CD4-positive, alpha-beta T cell treated with Interleukin-17A for 4 hours (primary cell): ENCODE measurements at places on chromosomes 5 and 9.

DNA sequence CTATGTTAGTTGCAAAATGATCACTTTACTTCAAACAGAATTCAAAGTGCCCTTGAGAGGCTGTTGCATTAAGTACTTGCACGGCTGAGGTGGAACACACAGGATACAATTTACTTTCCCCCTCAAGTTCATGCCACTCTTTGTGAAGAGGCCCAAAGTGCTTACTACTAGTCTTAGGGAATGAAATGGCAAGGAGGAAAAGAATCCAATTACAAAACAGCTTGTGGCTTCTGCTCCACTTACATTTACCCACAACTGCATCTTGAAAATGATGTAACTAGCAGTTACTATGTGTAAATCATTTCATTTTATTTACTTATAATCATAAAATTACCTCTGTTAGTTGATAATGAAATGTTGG, 14.6 kb downstream of the FOXD1 start:
- no peak for DNase-seq

DNA sequence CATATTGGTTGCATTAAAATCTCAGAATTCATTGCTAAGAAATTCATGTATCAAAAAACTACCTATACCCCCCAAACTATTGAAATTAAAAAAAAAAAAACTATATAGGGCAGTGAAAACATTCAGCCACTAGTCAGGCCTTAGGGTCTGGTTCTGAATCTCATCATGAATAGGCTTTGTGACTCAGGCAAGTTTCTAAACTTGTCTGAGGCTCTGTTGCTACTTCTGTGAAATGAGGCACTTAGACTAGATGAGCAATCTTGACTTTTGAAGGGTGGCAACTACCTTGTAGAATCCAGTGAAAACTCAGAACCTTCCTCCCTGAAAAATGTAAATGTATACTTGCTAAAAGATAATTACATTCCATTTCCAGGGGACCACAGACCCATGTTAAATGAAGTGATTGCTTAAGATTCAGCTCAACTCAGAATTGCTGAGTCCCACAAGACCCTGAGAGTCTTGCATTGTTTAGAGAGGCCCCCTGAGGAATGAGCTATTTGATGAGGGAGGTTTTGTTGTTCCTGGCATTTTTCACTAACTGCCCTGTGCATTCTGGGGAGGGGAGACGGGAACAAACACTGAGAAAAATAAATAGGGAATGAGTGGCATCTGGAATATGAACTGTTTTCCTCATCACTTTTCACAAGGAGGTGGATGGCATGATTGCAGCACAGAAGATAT, 29.5 kb downstream of the RAI14 start:
- no peak for DNase-seq

GRCh38 chr9:115601434-115601833, 483.5 kb upstream of the TNC start:
- DNase-seq: no peak

GRCh38 chr5:52743970-52744369, 43.7 kb upstream of the ITGA1 start:
- DNase-seq: peak; percentile 63

DNA sequence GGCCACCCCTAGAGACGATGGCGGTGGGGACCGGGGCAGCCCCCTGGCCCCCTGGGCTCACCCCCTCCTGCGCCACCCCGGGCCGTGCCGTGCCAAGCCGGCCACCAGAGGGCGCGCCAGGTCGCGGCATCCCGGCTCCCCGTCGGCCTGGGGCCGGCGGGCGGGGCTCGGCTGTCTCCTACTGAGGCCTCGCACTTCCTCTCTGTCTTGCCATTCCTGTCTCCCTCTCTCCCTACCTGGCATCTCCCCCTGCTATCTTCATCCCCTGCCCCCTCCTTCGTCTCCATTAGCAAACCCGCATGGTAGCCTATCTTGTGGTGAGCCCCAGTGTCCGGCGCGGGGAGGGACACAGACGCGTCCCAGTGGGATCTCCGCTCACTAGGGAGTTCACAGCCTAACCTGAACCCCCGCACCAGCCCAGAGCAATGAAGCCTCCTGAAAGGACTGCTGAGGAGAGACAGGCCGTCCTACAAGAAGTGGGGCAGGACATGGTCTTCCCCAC, 29.8 kb upstream of the FABP6 start:
- peak; percentile 79 for DNase-seq

DNA sequence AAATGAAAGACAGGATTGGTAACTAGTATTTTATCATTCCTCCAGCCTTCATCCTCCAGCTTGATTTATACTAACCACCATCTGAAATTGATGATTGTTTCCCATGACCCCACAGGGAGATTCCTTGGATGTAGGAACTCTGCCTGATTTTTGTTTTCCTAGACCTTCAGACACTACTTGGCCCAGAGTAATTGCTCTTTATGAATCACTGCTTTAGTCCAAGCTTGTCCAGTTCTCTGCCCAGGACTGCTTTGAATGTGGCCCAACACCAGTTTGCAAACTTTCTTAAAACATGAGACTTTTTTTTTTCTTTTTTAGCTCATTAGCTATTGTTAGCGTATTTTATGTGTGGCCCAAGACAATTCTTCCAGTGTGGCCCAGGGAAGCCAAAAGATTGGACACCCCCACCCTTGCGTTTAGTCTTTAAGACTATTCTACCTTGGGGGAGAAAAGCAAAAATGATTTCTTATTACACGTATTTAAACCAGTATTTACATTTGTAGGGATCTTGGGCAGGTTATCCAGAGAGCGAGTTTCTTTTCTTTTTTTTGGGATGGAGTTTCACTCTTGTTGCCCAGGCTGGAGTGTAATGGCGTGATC, 18.4 kb downstream of the BASP1 start:
- no peak for DNase-seq

DNA sequence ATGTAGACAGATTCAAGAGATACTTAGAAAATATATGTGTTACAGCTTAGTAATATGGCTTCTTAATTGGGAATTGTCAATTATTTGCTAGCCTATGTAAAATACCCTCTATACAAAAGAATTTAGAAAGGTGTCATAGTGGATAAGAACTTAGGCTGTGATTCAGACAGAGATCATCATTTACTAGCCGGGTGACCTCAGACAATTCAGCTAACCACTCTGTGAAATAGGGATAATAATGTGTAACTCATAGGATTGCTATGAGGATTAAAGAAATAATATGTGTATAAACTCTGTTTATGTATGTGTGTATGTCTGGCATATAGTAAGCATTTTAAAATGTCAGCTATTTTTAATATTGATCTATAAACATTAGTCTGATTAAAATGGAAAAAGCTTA, 5.9 kb upstream of the LARS1 start:
- no peak for DNase-seq

GRCh38 chr9:33524306-33524947, 376 bp downstream of the ANKRD18B start:
- DNase-seq: peak; percentile 10

- DNase-seq: no peak
Observed at GRCh38 chr9:113641100-113641885, 177.8 kb downstream of the RGS3 start.

- DNase-seq: no peak
Observed at GRCh38 chr5:80057921-80058320, 22.8 kb downstream of the THBS4 start.

DNA sequence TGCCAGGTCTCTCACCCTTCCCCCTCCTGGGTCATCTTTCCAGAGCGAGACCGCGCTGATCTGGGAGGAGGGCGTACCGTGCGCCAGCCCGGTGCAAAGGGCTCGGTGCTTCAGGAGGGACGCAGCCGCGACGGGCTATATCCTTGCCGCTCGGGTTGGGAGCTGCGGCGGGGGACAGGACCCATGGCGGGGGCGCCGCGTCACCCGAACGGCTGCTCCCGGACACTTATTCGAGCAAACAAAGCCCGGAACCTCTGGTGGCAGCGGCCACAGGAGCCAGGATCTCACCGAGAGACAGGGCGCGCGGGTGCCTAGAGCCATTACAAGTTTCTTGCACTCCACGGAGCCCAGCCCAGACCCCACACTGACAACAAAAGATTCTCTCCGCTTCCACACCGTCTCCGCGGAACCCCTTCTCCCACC, 1.3 kb downstream of the SEMA6A start:
- DNase-seq: no peak

DNA sequence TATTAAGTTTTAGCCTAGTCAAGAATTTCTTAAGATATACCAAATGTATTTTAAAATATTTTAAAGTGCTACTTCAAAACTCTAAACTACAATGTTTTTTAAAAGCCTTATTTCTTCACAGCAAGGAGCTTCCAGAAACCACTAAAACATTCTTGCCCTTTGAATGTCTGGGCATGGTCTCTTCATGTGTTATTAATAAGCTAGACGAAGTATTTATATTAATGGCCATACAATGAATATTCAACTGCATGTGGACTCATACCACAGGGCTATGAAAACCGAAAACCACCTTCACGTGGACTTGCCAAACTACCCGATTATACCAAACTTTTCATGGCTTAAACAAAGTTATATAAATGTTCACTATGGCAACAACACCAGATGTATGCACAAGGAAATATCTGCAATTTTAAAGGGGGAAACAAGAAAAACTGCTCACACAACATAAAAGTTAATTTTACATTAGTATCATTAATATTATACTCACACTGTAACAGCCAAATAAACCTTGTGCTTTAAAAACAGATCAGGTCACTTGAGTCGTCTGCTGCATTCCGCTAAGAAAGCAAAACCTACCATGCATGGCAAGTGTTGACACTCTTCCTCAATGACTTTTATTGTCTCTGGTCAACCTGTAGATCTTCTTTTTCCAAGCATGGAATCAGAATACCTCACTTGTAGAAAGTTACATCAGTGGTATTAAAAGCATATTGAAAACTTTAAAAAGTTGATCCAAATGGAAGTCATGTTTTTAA, 246.3 kb downstream of the BNC2 start:
- DNase-seq: no peak

- no peak for DNase-seq
Observed at GRCh38 chr5:114448481-114448880, 86.6 kb downstream of the KCNN2 start.

DNA sequence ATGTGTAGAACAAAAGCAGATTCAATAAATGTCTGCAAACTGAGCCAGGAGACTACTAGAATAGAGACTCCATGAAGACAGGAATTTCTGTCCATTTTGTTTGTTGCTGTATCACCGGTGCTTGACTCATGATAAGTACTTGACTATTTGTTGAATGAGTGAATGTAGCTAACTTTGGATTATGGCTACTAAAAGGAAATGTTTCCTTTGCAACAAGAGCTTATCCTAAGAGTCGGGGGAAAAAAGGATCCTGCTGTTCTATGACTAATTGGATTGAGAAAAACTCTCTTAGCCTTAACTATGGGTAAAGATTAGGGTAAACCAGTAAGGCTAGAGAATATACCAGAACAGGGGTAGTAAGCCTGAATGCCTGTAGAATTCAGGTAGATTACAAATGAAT, 3.5 kb downstream of the PAIP1 start:
- DNase-seq: no peak

- DNase-seq: no peak
Observed at GRCh38 chr5:42302186-42302585, 121.1 kb upstream of the GHR start.

- no peak for DNase-seq
Observed at GRCh38 chr5:107269256-107269655, 401.5 kb downstream of the EFNA5 start.

DNA sequence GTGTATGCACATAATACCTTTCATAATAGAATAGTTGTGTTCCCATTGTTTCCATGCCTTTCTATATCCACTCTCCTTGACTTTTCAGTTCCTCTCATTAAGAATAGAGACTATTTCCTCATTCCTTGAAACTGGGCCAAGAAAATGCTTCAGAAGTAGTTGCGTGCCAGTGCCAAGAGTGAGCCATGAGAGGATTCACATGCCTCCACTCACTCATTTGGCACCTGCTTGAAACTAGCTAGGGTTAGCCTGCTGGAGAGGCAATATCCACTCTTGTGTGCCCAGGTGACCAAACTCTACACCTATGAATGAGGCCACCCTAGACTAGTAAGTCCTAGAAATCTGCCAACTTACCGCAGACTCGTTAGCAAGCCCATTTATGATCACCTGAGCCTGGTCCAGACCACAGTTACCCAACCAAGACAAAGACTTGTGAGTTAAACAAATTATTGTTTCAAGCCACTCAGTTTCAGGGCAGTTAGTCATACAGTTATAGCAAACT, 276.3 kb downstream of the EPB41L4A start:
- DNase-seq: no peak

GRCh38 chr9:99628849-99629620, 192.7 kb upstream of the NR4A3 start:
- no peak for DNase-seq

DNA sequence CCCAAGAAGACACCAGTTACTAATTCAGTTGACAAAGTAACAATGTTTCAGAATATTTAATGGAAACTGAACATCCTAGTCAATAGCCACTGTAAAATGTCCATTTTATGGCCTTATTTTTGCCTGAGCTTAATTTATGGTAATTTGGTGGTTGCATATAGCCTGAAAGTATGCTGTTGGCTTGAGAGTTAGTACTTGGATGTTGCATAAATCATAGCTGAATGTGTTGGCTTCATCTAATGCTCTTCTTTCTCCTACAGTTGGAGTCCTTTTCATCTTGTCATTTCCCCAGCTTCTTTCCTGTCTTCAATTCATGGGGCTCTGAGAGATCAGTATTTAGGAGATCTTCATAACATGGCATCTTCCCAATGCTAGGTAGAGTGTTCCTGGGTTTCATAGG, 164.6 kb downstream of the MAT2B start:
- no peak for DNase-seq

DNA sequence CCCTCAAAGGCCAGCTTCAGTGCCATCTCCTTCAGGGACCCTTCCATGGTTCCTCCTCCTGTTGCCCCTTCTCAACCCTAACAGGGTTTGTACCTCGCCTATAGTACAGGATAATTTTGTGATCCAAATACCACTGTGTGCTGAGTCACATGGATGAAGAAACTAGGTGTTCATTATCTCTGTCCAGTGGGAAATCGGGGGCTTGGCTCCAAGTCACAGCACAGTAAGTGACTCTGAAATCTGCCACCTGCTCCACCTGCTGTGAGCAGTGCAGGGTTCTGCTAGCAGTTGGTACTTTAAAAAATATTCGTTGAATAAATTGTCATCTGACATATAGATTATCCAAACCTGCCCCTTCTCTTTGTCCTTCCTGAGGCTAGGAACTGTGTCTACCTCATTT, 123.2 kb upstream of the OTULINL start:
- DNase-seq: no peak

DNA sequence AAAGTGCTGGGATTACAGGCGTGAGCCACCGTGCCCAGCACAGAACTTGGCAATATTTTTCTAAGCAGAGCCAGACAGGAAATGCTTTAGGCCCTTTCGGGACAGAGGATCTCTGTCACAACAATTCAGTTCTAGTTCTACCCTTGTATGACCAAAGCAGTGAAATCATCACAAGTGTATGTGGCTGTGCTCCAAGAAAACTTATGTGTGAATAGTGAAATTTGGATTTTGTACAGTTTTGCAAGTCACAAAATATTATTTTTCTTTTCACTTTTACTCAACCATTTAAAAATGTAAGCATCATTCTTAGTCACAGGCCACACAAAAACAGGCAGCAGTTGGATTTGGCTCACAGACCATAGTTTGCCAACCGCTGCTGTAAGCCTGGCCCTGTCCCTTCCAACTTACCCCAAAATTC, 20.4 kb upstream of the PRUNE2 start:
- no peak for DNase-seq
